ENCODE measurements at places on chromosomes 4 and X. TPM values are rescaled to one million over a fixed set of nuclear protein-coding genes. Genes with fewer than 3 reads are reported as not detected.

Gene TMEM271
- not detected for total RNA-seq

Gene GUCY1A1
- 64.6 TPM for total RNA-seq

GRCh38 chrX:142233400-142233799, 28.3 kb upstream of the MAGEC2 start:
- DNase-seq = no peak
- no peak overlapping the region for H3K27ac ChIP-seq
- no peaks in the 10 kb centered on the region for H3K4me1 ChIP-seq

Gene PLP1
- total RNA-seq = 2.4 TPM

GRCh38 chr4:141636771-141637460, 533 bp downstream of the IL15 start:
- no peaks in the 10 kb centered on the region for H3K36me3 ChIP-seq
- H3K4me1 ChIP-seq = peaks cover 3% of the 10 kb centered on the region
- peak overlapping the region; percentile 74 for H3K4me3 ChIP-seq
- no peaks in the 10 kb centered on the region for H3K27me3 ChIP-seq
- peak overlapping the region; percentile 59 for H3K27ac ChIP-seq
- DNase-seq = peak; percentile 67

Gene CYLC1
- not detected for total RNA-seq

GRCh38 chr4:122044501-122044900, 92.6 kb upstream of the TRPC3 start:
- no peak overlapping the region for H3K27ac ChIP-seq
- no peaks in the 10 kb centered on the region for H3K36me3 ChIP-seq
- H3K4me1 ChIP-seq = no peaks in the 10 kb centered on the region

- no peaks in the 10 kb centered on the region for H3K4me1 ChIP-seq
- H3K27me3 ChIP-seq = no peaks in the 10 kb centered on the region
- no peak overlapping the region for H3K4me3 ChIP-seq
- no peaks in the 10 kb centered on the region for H3K36me3 ChIP-seq
- DNase-seq = no peak
These were observed 120.7 kb downstream of the GLRA3 start for GRCh38 chr4:174708381-174708780.
